ENCODE measurements at places on chromosomes 13 and 19. TPM values are rescaled to one million over a fixed set of nuclear protein-coding genes. Genes with fewer than 3 reads are reported as not detected.

The CYP4F11 gene
- 2.6 TPM for total RNA-seq

The ZNF546 gene
- total RNA-seq = 5.7 TPM

The C13orf46 gene
- 0.33 TPM for total RNA-seq

The ZNF738 gene
- total RNA-seq = 7.4 TPM

The SIRT2 gene
- 51.7 TPM for total RNA-seq

The NLRP4 gene
- total RNA-seq = not detected

The ZNF575 gene
- total RNA-seq = 2.2 TPM

The ZNF99 gene
- total RNA-seq = not detected

The HIPK4 gene
- total RNA-seq = 0.14 TPM

The SWSAP1 gene
- total RNA-seq = 1.7 TPM

The TJP3 gene
- total RNA-seq = 84.8 TPM

The PSG6 gene
- not detected for total RNA-seq

The CDX2 gene
- not detected for total RNA-seq

The TMEM161A gene
- total RNA-seq = 28.9 TPM

The CYP4F22 gene
- total RNA-seq = not detected
